Breast epithelium (tissue), 4 donors: ENCODE measurements at places on chromosomes 3 and 15.

GRCh38 chr3:148697306-148698189, at the start of gene AGTR1:
TSS of gene AGTR1 (plus strand) at chr3:148697903. CDS start at chr3:148741036, 43,133 bp downstream.
- H3K4me1 ChIP-seq = no peaks in the 10 kb centered on the region
- H3K36me3 ChIP-seq = no peaks in the 10 kb centered on the region
- peak within 1 kb of the TSS; percentile 84 for H3K4me3 ChIP-seq
- H3K27ac ChIP-seq = peak within 1 kb of the TSS; percentile 64
- H3K27me3 ChIP-seq = no peaks in the 10 kb centered on the region

- no peaks in the 10 kb centered on the region for H3K4me1 ChIP-seq
- H3K4me3 ChIP-seq = no peak overlapping the region
- no peaks in the 10 kb centered on the region for H3K27me3 ChIP-seq
- no peak overlapping the region for H3K27ac ChIP-seq
- DNase-seq = no peak
- no peaks in the 10 kb centered on the region for H3K36me3 ChIP-seq
Measured at GRCh38 chr3:138509586-138509985, 75.2 kb downstream of the ESYT3 start.

GRCh38 chr15:69359722-69360121, 54.4 kb upstream of the KIF23 start:
- H3K36me3 ChIP-seq = no peaks in the 10 kb centered on the region
- H3K27me3 ChIP-seq = no peaks in the 10 kb centered on the region
- no peak for DNase-seq
- H3K4me1 ChIP-seq = no peaks in the 10 kb centered on the region
- H3K4me3 ChIP-seq = no peak overlapping the region
- H3K27ac ChIP-seq = no peak overlapping the region

DNA sequence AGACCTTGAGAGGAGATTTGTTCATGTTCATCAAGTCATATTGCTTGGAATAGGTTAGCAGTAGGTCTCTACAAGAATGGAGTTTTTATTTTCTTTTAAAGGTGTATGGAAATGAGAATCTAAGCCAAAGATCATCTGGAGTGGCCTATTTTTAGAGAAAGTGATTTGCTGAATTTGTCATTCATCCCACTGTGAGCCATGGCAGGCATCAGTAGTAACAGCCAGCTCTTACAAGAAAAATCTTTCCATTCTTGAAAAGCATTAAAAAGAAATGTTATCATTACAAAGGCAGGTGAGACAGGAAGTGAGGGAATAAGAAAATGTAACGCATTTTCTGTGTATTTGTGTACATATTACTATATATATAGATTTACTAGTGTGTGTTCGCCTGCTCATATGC, 29.6 kb downstream of the STAC start:
- no peaks in the 10 kb centered on the region for H3K36me3 ChIP-seq
- no peak overlapping the region for H3K4me3 ChIP-seq
- H3K4me1 ChIP-seq = no peaks in the 10 kb centered on the region
- no peak overlapping the region for H3K27ac ChIP-seq
- no peaks in the 10 kb centered on the region for H3K27me3 ChIP-seq

DNA sequence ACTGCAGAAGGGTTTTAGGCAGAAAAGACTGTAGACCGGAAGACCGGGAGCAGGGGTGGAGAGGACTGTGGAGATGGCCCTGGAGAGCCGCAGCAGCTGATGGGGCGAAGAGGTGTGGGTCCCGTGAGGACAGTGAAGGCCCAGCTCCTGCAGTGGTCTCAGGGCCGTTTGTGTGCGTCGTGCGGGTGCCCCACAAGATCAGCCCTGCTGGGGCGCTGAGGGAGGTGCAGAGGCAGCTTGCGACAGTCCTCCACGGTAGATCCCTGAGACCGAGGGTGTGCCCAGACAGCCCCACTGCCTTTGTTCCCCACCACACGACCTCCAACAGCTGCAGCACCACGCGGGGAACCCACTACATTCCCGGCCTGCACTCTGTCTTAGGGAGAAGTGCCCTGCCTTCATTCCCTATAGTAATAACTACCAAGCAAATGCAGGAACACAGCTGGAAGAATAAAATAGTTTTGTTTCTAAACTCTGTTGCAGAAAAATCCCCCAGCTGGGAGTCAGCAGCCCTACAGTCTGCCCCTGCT, 19.0 kb upstream of the CRABP1 start:
- DNase-seq = no peak
- H3K27ac ChIP-seq = no peak overlapping the region
- no peak overlapping the region for H3K4me3 ChIP-seq
- no peaks in the 10 kb centered on the region for H3K36me3 ChIP-seq
- no peaks in the 10 kb centered on the region for H3K27me3 ChIP-seq

- H3K36me3 ChIP-seq = no peaks in the 10 kb centered on the region
- H3K4me1 ChIP-seq = no peaks in the 10 kb centered on the region
- H3K27me3 ChIP-seq = no peaks in the 10 kb centered on the region
- H3K4me3 ChIP-seq = no peak overlapping the region
- H3K27ac ChIP-seq = no peak overlapping the region
- no peak for DNase-seq
Measured at GRCh38 chr3:41033956-41034519, 165.3 kb upstream of the CTNNB1 start.

DNA sequence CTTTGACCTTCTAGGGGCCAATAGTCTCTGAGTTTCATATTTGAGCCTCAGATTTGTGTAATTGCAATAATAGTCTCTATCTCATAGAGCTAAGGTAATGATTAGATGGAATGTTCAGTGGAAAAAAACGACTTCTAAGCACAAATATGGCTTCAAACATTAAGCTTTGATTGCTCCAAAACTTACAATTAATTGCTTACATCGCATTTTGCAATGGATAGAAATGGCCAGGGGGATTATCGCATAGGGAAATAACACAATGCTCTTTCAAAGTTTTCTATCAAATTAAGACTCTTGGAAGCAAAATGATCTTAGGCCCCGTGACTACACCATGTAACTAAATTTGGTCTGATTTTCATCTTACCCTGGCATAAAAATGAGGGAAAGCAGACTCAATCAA, 888.6 kb downstream of the AGBL1 start:
- no peaks in the 10 kb centered on the region for H3K4me1 ChIP-seq
- H3K4me3 ChIP-seq = no peak overlapping the region
- no peak overlapping the region for H3K27ac ChIP-seq

GRCh38 chr3:4709341-4709740, 216.2 kb downstream of the ITPR1 start:
- peaks cover 11% of the 10 kb centered on the region for H3K4me1 ChIP-seq
- H3K27me3 ChIP-seq = no peaks in the 10 kb centered on the region
- no peak overlapping the region for H3K27ac ChIP-seq
- H3K36me3 ChIP-seq = no peaks in the 10 kb centered on the region

DNA sequence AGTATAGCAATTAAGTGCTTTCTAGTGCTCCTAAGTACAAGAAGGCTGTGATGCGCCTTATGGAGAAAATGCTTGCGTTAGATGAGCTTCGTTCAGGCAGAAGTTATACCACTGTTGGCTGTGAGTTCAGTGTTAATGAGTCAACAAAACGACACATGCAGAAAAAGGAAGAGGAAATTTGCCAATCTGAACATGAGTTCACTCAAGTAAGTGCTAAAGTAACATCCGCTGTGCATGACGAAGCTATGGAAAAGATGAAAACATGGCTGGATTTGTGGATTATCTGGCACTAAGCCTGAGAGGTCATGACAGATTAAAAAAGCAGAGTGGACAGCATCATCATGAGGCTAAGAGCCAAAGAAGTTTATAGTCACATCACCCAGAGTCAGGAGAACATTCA, 36.9 kb downstream of the SH3BP5 start:
- no peak overlapping the region for H3K4me3 ChIP-seq
- H3K27ac ChIP-seq = peak overlapping the region; percentile 82
- H3K27me3 ChIP-seq = no peaks in the 10 kb centered on the region
- H3K4me1 ChIP-seq = peaks cover 23% of the 10 kb centered on the region
- no peak for DNase-seq

- H3K36me3 ChIP-seq = no peaks in the 10 kb centered on the region
- no peaks in the 10 kb centered on the region for H3K4me1 ChIP-seq
- H3K27me3 ChIP-seq = no peaks in the 10 kb centered on the region
- DNase-seq = no peak
- H3K27ac ChIP-seq = no peak overlapping the region
- no peak overlapping the region for H3K4me3 ChIP-seq
Measured at GRCh38 chr15:66128116-66128680, 125.4 kb downstream of the MEGF11 start.

DNA sequence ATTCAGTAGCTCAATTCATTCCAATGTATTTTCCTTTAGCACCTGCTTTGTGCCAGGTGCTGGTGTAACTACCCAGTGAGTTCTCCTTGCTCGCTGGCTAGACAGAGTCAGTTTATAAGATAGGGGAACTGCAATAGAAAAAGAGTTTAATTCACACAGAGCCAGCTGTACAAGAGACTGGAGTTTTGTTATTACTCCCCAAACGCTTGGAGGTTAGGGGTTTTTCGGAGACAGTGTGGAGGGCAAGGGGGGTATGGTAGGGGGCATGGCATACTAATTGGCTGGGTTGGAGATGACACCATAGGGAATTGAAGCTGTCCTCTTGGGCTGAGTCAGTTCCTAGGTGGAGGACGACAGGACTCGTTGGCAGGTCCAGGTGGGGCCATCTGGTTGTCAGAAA, 5.4 kb upstream of the CFAP91 start:
- H3K36me3 ChIP-seq = no peaks in the 10 kb centered on the region
- no peak for DNase-seq
- H3K4me3 ChIP-seq = no peak overlapping the region
- H3K4me1 ChIP-seq = no peaks in the 10 kb centered on the region
- H3K27ac ChIP-seq = no peak overlapping the region

DNA sequence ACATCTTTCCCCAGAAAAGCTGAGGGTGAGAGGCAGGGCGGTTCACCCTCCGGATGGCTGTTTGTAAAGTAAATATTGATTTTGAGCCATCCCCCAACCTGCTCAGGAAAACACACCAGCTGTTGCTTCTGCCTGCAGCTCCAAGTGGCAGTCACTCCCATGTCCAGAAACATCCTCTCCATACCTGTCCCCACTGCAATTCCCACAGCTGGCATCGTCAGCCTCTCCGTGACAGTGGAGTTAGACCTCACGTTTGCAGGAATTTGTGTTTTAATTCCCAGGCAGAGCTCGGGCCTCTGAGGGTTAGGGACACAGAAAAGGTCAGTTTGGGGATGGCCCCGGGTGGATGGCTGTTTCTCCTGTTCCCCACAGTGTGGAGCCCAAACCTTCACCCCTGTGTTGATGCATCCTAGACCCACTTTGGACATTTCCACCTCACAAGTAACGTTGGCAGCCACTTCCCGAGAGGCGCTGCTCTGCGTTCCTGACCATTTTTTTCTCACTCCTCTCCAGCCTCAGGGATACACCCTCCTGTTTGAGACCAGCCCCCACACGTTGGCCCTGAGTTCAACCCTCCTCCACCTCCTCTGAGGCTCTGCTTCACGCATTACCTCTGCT, 11.8 kb upstream of the FAM174B start:
- H3K27ac ChIP-seq = peak overlapping the region; percentile 70
- H3K4me1 ChIP-seq = no peaks in the 10 kb centered on the region
- no peak overlapping the region for H3K4me3 ChIP-seq
- no peak for DNase-seq

GRCh38 chr15:86762874-86763273, 683.2 kb downstream of the AGBL1 start:
- no peak for DNase-seq
- H3K4me1 ChIP-seq = no peaks in the 10 kb centered on the region
- peaks cover 5% of the 10 kb centered on the region for H3K27me3 ChIP-seq
- H3K27ac ChIP-seq = no peak overlapping the region
- H3K4me3 ChIP-seq = no peak overlapping the region
- H3K36me3 ChIP-seq = no peaks in the 10 kb centered on the region

DNA sequence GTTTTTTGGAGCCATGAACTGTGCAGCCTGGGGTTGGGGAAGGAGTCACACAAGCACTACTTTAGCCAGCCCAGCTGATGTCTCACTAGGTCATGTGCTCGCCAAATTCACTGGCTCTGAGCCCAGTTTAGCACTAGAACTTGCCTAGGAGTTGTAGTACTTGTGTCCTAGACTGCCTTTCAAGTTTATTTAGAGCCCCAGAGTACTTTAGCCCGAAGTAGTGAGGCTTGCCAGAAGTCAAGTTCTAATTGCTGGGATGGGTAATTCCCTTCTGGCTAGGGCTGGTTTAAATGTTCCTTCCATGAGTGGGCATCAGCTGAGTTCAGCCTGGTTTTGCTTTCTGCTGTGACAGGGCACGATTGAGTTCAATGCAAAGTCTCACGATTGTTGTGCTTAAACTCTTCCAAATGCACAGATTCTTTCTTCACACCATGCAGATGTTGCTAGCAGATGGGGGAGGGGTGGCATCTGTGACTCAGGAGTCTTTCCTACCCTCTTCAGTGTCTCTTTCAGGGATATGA, 228.2 kb upstream of the ZPLD1 start:
- no peak overlapping the region for H3K4me3 ChIP-seq
- peak overlapping the region; percentile 49 for H3K27ac ChIP-seq
- no peaks in the 10 kb centered on the region for H3K27me3 ChIP-seq
- no peaks in the 10 kb centered on the region for H3K4me1 ChIP-seq
- H3K36me3 ChIP-seq = no peaks in the 10 kb centered on the region
- peak; percentile 63 for DNase-seq

DNA sequence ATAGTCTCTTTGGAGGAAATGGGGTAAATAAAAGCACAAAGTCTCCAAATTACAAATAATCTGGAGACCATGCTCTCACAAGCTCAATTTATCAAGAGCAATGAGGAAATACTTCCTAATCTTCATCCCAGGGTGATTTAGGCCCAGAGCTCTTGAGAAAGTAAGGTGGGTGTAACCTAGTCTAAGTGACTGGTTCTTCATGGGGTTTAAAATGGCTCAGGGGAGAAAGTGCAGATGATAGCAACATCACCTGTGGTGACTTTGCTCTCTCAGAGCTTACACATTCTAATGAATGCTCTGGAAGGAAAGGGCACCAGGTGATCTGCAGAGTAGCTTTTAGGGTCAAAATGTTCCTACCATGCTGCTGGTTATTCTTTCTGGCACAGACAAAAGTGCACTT, 118.4 kb upstream of the TP63 start:
- no peaks in the 10 kb centered on the region for H3K27me3 ChIP-seq
- H3K4me1 ChIP-seq = no peaks in the 10 kb centered on the region
- no peak overlapping the region for H3K4me3 ChIP-seq
- no peak for DNase-seq

DNA sequence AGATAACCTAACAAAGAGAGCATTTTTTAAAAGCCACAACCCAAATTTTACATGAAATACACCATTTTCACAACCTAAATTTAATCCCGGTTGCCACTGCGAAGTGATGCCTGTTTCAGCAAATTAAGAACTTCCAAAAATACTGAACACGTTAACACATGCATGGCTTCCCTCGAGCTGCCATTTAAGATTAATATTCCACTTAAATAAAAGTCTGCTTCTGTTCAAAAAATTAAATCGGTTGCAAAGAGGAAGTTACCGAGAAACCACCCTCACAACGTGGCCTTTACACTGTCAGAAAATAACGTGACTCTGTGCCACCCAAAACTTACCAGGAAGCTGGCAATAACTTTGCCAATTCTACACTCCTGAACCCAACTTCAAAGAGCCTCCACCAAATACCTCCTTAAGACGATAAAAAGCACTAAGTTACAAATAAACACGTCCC, 1.2 kb downstream of the TBL1XR1 start:
- no peaks in the 10 kb centered on the region for H3K27me3 ChIP-seq
- peak overlapping the region; percentile 100 for H3K27ac ChIP-seq
- no peaks in the 10 kb centered on the region for H3K4me1 ChIP-seq

GRCh38 chr15:72782274-72783003, 1.1 kb downstream of the ADPGK start:
- H3K27ac ChIP-seq = peak overlapping the region; percentile 94
- H3K36me3 ChIP-seq = no peaks in the 10 kb centered on the region
- peaks cover 3% of the 10 kb centered on the region for H3K4me1 ChIP-seq
- no peaks in the 10 kb centered on the region for H3K27me3 ChIP-seq
- peak overlapping the region; percentile 90 for H3K4me3 ChIP-seq

- no peak overlapping the region for H3K27ac ChIP-seq
- H3K4me1 ChIP-seq = no peaks in the 10 kb centered on the region
- no peaks in the 10 kb centered on the region for H3K36me3 ChIP-seq
- H3K27me3 ChIP-seq = no peaks in the 10 kb centered on the region
- DNase-seq = no peak
Measured at GRCh38 chr3:118729546-118729945, 305.1 kb downstream of the IGSF11 start.
